Right ventricle myocardium inferior (tissue), 1 donor: ENCODE measurements at places on chromosomes 7 and 10.

DNA sequence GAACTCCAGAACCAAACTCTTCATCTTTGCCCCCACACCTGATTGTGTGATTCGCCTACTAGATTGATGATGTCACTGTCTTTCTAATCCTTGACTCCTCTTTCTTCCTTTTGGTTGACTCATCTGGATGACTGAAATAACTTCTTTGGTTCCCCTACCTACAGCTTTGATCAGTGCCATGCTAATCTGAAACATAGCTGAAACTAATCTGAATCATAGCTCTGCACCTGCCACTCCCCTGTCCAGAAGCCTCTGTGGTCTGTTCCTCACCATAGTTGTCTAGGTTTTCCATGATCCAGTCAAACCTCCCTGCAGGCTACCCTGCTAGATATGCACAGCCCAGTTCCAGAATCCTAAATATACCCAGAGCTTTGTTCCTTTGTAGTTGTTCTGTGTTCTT lies 51.9 kb downstream of the ZNF365 start:
- DNase-seq, result no peak

GRCh38 chr7:116324582-116324981 lies 114.2 kb downstream of the TES start:
- DNase-seq, result no peak

- DNase-seq, result no peak
These were observed 5.4 kb upstream of the ZMYND11 start for GRCh38 chr10:129810-130209.

DNA sequence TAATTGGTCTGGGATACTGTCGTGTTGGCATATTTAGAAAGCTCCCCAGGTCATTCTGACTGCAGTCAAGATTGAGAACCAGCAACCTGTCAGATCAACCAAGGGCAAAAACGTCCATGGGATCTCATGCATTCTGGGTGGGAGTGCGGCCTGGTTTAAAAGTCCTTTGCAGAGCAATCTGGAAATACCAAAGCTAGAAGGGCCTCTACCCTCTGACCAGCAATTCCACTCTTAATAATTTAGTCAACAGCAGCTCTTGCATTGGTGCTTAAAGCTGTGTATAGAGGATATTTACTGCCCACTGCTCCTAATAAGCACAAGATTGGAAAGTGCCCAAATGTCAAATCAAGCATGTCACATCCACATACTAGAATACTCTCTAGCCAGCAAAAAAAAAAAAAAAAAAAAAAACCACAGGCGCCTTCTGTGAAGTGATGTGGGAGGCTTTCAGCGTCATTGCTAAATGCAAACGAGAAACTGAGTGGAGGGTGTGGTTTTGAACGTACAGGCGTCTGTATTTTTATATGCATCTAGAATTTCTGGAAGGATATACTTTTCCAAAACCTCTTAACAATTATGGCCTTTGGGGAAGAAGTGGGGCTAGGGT lies 44.8 kb upstream of the HSPA12A start:
- no peak for DNase-seq

- peak; percentile 55 for DNase-seq
These were observed 8.6 kb upstream of the IRF5 start for GRCh38 chr7:128928882-128929788.

DNA sequence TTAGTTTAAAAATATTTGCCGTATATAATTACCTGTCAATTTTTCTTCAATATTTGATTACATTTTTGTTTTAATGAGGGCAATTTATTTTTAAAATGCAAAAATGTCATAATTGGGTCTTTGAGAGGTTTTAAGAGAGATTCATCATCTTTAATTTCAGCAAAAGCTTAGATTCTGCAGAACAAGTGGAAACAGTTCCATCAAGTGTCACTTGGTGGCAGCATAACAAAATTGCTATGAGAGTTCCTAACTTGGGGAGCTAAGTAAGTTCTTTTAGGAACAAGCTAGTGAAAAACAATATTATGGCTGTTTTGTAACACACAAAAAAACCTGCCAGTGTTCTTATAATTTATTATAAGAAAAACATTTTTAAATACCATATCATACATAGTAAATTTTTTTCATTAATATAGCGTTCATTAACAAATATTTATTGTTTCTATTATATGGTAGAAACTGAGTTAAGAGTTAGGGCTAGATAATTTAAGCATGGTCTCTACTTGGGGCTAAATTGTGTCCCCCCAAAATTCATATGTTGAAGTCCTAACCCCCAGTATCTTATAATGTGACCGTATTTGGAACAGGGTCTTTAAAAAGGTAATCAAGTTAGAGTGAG lies 155.2 kb downstream of the MAGI2 start:
- DNase-seq, result no peak

DNA sequence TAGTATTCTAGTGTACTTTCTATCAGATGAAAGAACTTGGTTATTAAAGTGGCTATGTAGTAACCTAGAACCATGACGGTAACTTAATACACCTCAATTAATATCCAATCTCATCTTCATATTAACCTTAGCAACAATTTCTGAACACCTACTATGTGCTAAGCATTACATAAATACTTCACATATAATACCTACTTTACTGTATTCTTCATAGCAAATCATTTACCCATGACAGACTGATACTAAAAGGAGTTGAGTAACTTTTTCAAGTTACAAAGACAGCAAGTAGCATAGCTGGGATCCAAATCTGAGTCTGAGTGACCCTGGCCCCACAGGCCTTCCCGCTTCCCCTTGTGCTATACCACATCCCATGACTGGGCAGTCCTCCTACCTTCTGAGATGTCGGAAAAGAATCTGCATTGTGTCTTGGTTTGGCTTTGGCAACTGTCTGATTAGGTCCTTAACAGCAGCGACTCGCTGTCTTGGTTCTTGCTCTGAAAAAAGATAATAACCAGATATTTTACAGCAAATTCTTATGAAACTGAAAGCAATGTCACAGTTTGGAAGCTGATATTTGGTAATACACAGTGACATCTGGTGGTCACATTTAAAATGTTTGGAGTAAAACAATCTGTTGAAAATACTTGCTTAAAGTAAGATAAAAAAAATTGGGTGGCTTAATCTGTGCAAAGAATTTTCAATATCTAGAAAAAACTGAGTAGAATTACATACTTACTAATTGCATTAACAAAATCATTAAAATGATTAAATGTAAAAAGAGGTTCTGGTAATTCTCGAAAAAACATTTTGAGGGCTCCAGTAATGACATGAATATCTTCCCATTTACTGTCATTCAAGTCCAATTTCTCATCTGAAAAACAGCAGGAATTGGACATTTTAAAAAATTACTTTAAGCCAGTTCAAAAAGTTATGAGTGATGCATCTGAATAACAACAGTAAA lies 120.1 kb downstream of the ARHGAP12 start:
- DNase-seq, result no peak
